ENCODE measurements at places on chromosomes 16 and 17.

DNA sequence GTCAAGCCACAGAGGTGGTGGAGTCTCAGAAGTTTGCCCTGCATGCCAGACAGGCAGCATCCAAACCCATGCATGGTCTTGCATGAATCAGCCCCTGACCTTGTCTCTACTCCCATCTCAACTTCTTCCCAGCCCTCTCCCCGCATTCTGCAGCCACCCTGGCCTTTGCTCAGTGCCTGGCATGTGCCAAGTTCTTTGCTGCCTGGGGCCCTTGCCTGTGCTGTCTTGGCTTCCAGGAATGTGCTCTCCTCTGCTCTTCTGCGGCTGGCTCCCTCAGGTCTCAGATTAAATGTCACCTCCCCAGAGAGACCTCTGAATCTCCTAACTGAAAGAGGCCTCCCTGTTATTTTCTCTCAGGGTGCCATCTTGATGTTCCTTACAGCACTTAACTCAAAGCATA, 17.6 kb downstream of the DRC3 start:
- DNase-seq, result no peak

DNA sequence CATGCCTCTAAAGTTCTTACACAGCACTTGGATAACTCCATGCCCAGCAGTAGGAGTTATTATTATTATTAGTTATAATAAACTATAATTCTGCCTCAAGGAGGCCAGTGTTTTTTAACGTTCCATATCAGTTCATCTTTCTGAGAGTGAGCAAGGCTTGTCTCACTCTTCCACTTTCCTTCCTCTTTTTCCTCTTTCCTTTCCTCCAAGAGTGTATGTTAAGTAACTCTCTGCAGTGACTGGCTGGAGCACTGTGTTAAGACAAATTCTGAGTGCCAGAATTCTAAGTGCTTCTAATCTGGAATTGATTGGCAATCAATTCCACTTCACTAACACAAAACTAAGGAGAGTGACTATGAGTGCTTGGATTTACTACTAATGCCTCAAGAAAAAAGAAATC, 16.4 kb downstream of the CLEC19A start:
- DNase-seq, result no peak

GRCh38 chr17:76631821-76632565, 11.6 kb downstream of the ST6GALNAC1 start:
- no peak for DNase-seq

- DNase-seq, result no peak
Measured at GRCh38 chr17:73232587-73233373, 28.9 kb downstream of the CPSF4L start.

GRCh38 chr17:64951877-64952276, 32.6 kb upstream of the LRRC37A3 start:
- no peak for DNase-seq

DNA sequence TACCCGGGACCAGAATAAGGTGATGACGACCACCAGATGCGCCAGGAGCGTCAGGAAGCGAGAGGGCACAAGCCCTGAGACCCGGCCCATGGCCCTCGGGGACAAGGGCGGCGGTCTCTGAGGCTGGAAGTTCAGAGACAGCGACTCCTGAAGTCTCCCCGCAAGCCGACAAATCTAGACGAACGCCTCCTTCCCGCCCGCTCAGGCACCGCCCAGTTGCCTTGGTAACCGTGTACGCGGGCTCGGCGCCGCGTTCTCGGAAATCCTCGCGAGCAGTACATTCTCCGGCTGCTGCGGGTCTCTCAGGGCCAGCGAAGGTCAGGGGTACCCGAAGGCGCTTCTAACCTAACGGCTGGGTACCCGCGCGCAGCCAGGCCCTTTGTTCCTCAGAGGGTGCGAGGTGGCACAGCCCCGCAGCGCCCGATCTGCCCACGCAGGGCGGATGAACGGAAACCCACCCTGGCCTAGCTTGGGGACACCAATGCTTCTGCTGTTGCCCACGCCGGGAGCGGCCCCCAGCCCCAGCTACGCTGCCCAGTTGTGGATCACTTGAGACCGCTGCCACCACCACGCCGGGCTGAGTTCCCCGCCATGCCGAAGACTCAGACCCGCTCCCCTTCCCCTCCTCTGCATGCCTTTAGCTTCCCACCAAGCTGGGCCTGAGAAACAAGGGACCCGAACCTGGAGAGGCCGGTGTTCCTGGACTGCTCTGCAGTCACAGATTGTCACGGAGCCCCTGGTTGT, at the start of gene TMEM107:
Gene TMEM107 (minus strand): TSS at position 184 of the 744 bp plus-strand sequence. CDS start 94 bp downstream, at position 90.
- no peak for DNase-seq

- no peak for DNase-seq
Measured at GRCh38 chr16:73065632-73066330, 17.9 kb upstream of the ZFHX3 start.

GRCh38 chr16:81445143-81445961, 744 bp downstream of the CMIP start:
- DNase-seq, result no peak

- DNase-seq, result no peak
Measured at GRCh38 chr17:35086164-35086563, 22.7 kb upstream of the RFFL start.

- no peak for DNase-seq
Measured at GRCh38 chr17:13750816-13751793, 149.4 kb upstream of the HS3ST3A1 start.

- no peak for DNase-seq
Measured at GRCh38 chr17:47279062-47279801, 25.6 kb downstream of the ITGB3 start.

GRCh38 chr17:55155856-55156560, 108.8 kb upstream of the HLF start:
- DNase-seq, result no peak

- no peak for DNase-seq
Measured at GRCh38 chr17:80855948-80856862, 135.4 kb upstream of the CHMP6 start.

DNA sequence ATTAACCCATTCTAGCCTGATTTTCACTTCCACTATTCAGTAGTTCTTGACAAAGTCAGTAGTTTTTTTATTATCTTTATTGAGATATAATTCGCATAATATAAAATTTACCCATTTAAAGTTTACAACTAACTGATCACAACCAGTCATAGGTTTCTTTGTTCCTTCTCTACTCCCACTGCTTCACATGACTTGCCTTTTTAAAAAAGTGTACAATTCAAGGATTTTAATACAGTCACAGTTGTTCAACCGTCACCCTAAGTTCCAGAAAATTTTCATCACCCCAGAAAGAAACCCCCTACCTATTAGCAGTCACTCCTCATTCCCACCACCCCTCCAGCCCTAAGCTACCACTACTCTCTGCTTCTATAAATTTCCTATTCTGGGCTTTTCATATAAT, 162.5 kb downstream of the TRIM37 start:
- no peak for DNase-seq

DNA sequence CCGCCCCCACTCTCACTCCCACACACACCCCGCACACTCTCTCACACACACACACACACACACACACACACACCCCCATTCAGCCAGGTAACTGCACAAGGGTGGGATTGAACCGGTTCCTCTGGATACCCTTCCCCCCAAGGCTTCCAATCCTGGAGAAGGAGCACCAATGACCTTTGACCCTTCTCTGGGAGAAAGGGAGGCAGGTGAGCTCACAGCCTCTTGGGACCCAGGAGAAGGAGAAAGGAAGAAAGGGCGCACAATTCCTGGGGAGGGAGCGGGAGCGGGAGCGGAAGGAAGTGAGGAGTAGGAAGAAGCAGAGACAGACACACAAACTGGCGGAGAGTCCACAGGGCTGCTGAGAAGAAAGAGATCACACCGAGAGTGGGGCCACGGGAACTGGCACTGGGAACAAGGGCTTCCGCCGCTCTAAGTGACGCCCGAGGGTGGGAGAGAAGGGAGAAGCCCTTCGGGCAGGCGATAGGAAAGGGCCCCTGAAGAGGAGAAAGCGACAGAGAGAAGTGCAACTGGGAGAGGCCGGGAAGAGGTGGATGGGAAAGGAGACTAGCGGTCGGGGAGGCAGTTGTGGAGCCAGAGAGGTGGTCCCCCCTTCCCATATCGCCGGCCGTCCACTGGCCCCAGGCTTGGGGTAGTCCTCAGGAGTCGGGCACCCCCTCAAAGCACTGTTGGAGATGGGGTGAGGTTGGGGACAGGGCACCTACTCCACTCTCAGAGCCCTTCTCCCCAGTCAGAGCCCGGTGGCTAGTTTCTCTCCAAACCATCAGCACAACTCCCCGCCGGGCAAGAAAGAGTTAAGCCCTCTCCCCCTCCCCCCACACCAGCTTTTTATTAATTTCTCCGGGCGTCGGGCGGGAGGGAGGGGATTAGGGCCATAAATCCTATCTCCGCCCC, 1.3 kb downstream of the SAMD14 start:
- no peak for DNase-seq

DNA sequence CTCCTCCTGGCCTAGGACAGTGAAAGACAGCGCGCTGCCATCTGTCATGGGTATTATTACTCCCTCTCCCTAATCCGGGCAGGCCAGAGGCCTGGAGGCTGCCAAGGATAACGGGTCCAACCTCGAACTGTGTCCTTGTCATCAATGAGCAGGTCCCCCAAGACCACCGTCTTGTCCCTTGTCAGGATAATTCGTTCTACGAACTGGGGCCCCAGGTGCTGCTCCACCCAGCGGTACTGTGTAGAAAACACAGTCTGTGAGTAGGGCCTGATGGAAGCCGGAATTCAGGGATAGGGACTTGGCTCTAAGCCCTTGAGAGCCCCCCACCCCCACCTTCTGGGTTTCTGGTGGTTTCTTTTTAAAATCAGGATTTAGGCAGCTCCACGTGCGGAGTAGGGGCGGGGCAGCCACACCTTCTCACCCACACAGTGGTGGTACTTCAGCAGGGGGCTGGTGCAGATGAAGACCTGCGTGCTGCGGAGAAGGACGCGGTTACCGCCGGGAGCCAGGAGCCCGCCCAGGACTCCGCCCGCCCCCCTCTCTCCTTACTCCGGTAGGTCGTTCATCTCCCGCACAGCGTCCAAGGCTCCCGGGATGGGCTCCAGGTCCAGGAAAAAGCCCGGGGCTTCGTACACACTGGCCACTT, 787 bp downstream of the NT5C start:
- peak; percentile 99 for DNase-seq

DNA sequence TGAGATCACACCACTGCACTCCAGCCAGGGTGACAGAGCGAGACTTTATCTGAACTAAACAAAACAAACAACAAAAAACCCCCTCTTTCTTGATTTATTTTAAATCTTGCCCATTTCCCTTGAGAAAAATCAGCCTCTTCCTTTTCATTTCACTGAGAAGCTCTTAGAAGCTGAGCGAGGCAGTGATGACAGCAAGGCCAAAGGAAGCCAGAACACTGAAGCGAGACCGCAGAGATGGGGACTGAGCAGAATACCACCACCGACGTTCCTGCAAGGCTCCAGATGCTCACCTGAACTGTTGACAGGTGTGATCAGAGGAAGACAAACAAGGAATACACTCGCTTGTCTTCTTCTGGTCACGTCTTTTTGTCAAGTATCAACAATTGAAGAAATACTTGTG, 30.5 kb upstream of the IRF8 start:
- DNase-seq, result no peak

GRCh38 chr17:876272-876671, 94.1 kb downstream of the MRM3 start:
- no peak for DNase-seq

DNA sequence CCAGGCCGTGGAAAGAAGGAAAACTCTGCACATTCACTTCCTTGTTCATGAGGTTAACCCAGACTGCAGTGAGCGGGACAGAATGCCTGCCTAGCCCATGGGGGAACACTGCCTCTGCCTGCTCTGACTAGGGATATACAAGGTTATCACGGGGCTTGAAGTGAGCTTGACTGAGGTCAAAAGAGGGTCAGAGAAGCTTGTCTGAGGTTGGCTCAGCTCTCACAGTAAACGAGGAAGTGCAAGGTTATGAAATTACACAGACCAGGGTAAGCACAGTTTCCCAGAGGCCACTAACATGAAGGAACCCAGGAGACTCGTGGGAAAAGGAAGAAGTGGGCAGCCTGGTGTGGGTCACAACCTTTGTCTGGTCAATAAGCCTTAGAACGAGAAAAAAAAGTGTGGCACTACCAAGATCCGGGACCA, 28.7 kb downstream of the HIC1 start:
- no peak for DNase-seq

DNA sequence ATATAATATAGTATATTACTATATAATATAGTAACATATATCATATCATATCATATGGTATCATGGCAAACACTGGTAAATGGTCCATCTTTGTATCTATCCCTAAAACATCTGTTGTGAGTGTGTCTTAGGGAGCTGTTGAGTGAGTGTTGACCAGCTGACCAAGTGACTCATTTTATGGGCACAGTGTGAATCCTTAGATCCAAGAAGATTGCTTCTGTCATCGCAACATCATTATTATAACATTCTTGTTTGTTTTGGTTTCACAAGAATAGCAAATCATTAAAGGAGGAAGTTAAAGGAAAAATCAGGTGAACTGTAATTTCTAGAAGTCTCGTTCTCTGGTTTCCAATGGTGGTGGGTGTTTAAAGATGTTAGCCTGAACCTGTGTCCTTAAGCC, 11.7 kb upstream of the MAF start:
- DNase-seq, result no peak

DNA sequence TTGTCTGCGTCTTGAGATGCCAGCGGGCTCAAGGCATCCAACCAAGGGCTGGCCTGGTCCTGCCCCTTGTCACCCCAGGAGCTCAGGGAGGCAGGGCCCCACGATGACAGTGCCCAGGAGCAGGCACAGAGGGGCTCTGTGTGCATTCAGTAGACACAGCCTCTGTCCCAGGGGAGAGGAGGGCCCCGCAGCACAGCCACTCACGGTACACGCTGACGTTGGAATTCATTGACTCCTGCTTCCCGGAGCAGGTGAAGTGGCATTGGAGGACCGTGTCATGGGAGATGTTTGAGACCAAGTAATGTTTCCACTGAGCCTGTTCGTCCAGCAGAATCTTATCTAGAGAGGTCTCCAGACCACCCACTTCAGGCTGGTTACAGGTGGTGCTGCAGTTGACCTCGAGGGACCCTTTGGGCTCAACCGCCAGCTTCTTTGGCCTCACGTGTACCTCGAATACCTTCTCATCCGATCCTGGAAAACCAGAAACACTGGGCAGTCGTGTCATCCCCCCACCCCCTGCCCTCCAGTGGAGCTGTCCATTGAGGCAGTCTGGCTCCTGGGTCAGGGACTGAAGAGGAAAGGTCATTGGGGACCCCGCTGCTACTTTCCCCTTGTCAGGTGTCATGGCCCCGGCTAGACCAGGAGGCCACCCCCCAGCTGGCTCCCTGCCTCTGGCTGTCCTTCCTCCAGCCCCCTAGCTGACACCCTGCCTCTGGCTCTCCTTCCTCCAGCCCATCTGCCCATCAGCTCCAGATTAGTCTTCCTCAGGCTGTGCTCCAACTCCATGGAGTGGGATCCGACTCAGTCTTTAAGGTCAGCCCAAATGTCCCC, 7.0 kb downstream of the PRR29 start:
- DNase-seq, result no peak

DNA sequence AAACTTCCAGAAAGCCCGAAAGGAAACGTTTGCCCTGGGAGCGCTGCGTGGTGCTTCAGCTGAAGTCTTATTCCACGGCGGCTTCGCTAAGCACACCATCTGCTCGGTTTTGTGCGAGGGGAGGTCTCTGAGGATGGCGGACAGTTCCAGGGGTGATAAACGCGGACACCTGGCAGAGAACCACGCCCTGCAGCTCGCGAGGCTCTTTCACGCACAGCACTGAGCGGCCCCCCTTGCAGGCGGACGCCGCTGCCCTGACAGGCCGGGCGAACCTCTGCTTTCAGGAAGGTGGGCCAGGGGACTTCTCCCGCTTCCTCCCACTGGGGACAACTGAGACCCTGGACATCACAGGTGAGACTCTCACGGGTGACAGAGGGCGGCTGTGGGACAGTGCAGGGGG, 3.7 kb downstream of the MVD start:
- DNase-seq, result no peak
